ENCODE measurements at places on chromosomes 4 and X. TPM values are rescaled to one million over a fixed set of nuclear protein-coding genes. Genes with fewer than 3 reads are reported as not detected.

DNA sequence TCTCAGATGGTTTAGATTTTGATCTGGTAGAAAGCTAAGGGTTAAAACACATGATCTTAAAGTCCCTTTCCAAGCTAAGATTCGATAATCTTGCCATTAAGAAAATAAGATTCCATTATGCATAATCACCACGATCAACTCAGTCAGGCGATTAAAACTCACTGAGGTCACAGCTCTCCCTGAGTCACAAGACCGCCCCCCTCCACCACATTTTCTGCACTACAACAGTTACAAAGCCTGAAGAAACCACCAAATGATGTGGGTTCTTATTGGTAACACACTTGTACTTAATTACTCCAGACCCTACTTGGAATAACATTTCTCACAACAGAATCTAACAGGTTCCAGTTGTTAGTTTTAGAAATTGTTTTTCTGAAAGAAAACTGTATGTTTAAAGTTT, 62.8 kb downstream of the SH3KBP1 start:
- H3K27ac ChIP-seq: no peak overlapping the region
- DNase-seq: no peak
- no peaks in the 10 kb centered on the region for H3K36me3 ChIP-seq

DNA sequence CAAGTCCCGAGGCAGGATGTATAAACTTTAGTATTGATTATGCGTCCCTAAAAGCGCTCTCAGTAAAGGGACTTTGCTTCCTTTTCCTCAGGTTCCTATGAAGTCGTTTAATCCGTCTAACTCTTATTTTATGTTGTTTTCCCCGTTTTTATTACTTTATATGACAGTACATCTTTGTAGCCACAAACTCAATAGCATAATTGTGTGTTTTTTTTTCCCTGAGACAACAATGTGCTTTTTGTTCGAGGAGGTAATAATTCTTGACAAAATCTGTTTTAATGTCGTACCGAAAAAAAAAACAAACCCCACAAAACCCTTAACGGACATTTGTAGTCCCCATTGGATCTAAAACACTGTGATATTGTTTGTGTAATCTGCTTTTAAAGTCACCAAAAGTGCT, 17.9 kb upstream of the PPP2R3B start:
- H3K27me3 ChIP-seq: no peaks in the 10 kb centered on the region
- no peak overlapping the region for H3K27ac ChIP-seq
- DNase-seq: no peak
- no peak overlapping the region for H3K4me3 ChIP-seq

- no peaks in the 10 kb centered on the region for H3K27me3 ChIP-seq
- DNase-seq: no peak
- H3K4me3 ChIP-seq: no peak overlapping the region
- H3K4me1 ChIP-seq: no peaks in the 10 kb centered on the region
- H3K36me3 ChIP-seq: no peaks in the 10 kb centered on the region
Measured at GRCh38 chrX:314781-315595, 3.6 kb downstream of the GTPBP6 start.

GRCh38 chrX:46381630-46382029, 163.6 kb downstream of the ZNF674 start:
- H3K36me3 ChIP-seq: no peaks in the 10 kb centered on the region
- peaks cover 9% of the 10 kb centered on the region for H3K4me1 ChIP-seq
- no peak overlapping the region for H3K4me3 ChIP-seq
- no peaks in the 10 kb centered on the region for H3K27me3 ChIP-seq

- no peak for DNase-seq
- H3K27me3 ChIP-seq: no peaks in the 10 kb centered on the region
- peaks cover 8% of the 10 kb centered on the region for H3K4me1 ChIP-seq
- H3K4me3 ChIP-seq: peak overlapping the region; percentile 94
- no peak overlapping the region for H3K27ac ChIP-seq
Measured at GRCh38 chr4:24582235-24582832, 2.0 kb downstream of the DHX15 start.

Gene ADGRG4
- total RNA-seq: not detected

GRCh38 chrX:45735571-45735970, 534.9 kb upstream of the DIPK2B start:
- peaks cover 21% of the 10 kb centered on the region for H3K4me1 ChIP-seq
- no peaks in the 10 kb centered on the region for H3K36me3 ChIP-seq
- DNase-seq: no peak
- H3K4me3 ChIP-seq: no peak overlapping the region
